ENCODE measurements at places on chromosomes 1 and 21.

- no peak for DNase-seq
These were observed 62.5 kb downstream of the WDR64 start for GRCh38 chr1:241714321-241715218.

DNA sequence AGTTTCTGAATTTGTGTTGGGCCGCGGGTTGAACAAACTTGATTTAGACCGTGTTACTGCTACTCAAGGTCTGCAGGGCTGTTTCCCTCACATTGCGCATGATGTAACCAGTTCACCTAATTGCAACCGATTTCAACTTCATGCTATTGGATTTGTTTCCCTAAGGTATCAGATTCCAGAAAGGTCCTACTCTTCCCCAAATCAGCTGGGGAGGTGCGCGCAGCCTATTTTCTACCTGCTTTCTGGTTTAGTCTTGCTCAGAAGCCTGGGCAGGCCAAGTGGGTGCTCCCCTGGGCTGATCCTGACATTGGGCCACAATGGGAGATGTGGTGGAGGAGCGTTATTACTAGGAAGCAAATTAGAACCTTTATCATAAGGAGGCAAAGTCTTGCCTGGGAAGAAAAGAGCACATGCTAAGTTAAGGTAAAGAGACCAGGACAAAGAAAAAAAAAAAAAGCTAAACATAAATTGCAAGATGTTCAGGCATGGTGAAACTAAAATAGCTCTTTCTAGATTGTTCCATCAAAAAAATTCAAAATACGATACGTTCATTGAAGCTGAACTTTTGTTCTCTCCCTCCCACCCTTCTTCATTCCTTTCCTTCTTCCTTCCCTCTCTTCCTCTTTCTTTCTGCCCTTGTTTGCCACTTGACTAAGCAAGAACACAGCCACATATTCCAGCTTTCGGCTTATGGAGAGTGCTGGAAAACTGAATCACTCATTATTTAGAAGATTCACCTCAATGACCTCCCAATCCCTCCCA lies 28.8 kb upstream of the TARBP1 start:
- peak; percentile 45 for DNase-seq

GRCh38 chr1:43990271-43991199 lies 864 bp upstream of the CCDC24 start:
- DNase-seq = no peak

DNA sequence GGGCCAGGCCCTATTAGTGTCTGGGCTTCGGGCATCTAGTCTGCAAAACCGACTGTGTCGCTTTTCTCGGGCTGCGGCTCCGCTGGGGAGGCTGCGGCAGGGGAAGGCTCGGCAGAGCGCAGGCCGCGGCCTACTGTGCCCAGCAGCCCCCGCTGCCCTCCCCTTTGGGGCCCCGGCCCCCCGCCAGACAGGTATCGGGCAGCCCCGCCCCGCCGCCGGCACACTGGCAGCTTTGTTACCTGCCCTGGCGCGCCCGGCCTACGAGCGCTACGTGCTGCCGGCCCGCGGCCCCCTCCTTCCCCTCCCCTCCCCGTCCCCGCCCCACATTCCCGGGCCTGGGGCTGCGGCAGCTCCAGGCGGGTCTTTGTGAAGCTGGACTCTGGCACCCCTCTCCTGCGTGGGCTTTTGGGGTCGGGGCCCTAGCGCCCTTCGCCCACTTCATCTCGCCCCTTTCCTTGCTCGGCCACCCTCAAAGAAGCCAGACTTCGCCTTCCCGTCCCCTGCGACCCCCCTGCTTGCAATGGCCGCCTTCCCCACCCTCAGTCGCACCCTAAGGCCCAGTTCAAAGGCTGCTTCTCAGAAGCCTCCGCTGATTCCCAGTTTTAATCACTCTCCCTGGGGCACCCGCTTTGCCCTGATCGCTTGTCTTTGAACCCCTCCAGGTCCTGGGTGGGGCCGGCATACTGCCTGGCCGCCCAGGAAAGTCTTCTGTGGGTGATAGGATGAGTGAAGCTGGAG lies 48.9 kb upstream of the SLC2A1 start:
- no peak for DNase-seq

GRCh38 chr1:38791164-38791515 lies 68.4 kb downstream of the RRAGC start:
- no peak for DNase-seq

- no peak for DNase-seq
These were observed 4.5 kb downstream of the PMVK start for GRCh38 chr1:154931940-154932487.

- no peak for DNase-seq
These were observed 82.8 kb downstream of the TRIM33 start for GRCh38 chr1:114428083-114428754.

DNA sequence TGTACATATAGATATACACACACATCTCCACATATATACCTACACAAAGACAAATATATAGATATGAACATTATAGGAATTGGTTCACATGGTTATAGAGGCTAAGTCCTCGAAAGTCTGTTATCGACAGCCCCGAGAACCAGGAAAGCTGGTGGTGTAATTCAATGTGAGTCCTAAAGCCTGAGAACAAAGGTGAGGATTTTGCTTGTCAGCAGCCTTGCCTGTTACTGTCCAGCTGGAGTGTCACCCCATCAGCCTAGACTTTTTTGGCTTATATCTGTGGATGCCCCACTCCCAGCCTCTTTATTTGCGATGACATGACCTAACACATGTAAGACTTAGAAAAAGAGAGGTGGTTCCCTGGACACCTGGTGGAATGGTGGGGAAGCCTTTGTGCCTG lies 97.0 kb downstream of the GIPC2 start:
- no peak for DNase-seq

- DNase-seq = no peak
These were observed 116.9 kb upstream of the RAB4A start for GRCh38 chr1:229153955-229154548.

DNA sequence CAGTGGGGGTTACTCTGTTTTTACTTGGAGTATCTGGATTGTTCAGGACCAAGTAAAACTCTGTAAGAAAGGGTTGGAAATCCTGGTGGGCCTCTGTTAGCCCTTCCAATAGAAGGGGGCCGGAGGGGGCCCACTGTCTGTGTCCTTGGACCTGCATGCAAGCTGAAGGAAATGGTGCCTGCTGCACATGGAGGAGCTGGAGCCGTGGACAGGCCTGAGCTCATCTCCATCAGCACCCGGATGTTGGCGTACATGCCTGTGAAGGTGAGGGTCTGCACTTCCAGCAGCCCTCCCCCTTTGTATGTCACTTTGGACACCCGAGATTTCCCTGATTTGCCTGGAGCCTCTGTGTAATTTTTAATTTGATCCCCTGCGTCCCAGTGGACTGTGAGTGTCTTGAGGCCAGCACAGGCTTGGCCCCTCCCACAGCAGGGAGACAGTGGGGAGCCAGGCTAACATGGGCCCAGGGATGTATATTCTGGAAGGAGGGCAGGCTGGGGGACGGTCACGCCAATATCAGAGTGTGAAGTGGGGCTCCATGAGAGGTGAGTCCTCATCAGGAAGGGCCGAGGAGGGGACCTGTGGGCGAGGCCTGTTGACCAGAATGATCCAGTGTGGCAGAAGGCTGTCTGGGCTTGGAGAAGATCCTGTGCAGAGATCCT lies 16.8 kb downstream of the GALNT2 start:
- no peak for DNase-seq

GRCh38 chr21:38067086-38067739 lies 151.0 kb upstream of the KCNJ6 start:
- DNase-seq = no peak

GRCh38 chr1:89557956-89558355 lies 33.3 kb downstream of the LRRC8B start:
- DNase-seq = no peak

DNA sequence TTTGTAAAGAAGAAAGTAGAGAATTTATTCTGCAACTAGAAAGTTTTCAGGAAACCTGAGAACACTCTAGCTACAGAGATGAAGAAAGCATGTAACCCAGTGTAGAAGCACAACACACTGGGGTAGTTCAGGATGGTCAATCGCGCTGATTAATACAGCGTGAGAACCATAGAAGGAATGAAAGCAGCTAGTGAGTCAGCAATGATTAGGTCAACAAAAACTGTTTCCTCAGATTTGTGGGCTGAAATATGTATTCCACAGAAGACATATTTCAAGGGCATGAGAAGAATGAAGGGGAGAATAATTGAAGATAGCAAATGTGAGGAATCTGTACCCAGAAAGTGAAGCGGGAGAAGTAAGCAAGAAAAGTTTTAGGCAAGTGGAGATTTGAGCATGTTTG lies 97.8 kb upstream of the ADGRL2 start:
- no peak for DNase-seq

DNA sequence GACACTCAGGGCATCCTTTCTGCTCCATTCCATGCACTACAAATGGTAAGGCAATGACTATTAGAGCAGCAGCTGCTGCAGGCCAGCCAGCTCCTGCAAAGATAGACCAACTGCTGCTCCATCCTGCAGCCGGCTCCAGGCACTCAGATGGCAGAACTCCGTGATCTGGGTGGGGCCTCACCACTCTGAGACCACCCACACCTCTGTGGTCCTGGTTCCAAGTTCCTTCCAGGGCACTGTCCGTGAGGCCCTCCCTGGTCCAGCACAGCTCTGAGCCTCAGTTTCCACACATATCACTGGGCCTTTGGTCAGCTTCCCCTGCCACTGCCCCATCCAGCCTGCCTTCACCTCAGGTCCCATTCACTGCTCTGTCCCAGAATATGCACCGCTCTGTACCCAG lies 114.7 kb downstream of the DMRTB1 start:
- no peak for DNase-seq

DNA sequence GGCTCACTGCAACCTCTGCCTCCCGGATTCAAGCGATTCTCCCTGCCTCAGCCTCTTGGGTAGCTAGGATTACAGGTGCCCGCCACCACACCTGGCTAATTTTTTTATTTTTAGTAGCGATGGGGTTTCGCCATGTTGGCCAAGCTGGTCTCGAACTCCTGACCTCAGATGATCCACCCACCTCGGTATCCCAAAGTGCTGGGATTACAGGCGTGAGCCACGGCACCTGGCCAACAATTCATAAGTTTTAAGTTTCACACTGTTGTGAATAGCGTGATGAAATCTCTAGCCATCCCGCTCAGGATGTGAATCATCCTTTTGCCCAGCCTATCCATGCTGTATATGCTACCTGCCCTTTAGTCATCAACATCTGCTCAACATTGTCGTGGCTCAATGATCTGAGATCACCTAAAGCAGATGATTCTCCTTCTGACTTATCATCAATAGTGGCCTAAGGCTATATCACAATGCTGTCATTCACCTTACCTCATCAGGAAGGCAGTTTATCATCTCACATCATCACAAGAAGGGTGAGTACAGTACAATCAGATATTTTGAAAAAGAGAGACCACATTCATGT lies 2.6 kb downstream of the PFDN2 start:
- DNase-seq = no peak

GRCh38 chr21:33232291-33233034 lies 2.7 kb downstream of the IFNAR2 start:
- DNase-seq = no peak

GRCh38 chr1:12343823-12344487 lies 114.1 kb downstream of the VPS13D start:
- no peak for DNase-seq

GRCh38 chr1:100627054-100627716 lies 89.2 kb downstream of the GPR88 start:
- no peak for DNase-seq

- no peak for DNase-seq
These were observed 5.3 kb upstream of the PRPF38B start for GRCh38 chr1:108686614-108687313.

DNA sequence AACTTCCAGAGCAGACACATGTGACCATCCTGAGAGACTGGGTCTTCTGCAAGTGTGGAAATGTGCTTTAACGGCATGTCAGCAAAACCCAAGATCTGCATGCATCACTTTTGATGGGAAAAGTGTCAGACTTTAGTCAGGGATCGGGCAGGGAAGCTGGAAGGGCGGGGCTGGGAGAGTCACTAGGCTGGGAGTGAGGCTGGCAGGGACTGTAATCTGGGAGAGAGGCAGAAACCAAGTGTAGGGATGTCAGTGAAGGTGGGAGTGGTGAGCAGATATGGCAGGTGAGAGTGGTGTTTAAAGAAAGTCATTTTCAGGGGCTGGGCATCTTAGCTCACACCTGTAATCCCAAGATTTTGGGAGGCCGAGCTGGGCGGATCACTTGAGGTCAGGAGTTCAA lies 11.3 kb downstream of the CDA start:
- no peak for DNase-seq

- DNase-seq = no peak
These were observed 32.2 kb downstream of the TRIM62 start for GRCh38 chr1:33149453-33150190.

DNA sequence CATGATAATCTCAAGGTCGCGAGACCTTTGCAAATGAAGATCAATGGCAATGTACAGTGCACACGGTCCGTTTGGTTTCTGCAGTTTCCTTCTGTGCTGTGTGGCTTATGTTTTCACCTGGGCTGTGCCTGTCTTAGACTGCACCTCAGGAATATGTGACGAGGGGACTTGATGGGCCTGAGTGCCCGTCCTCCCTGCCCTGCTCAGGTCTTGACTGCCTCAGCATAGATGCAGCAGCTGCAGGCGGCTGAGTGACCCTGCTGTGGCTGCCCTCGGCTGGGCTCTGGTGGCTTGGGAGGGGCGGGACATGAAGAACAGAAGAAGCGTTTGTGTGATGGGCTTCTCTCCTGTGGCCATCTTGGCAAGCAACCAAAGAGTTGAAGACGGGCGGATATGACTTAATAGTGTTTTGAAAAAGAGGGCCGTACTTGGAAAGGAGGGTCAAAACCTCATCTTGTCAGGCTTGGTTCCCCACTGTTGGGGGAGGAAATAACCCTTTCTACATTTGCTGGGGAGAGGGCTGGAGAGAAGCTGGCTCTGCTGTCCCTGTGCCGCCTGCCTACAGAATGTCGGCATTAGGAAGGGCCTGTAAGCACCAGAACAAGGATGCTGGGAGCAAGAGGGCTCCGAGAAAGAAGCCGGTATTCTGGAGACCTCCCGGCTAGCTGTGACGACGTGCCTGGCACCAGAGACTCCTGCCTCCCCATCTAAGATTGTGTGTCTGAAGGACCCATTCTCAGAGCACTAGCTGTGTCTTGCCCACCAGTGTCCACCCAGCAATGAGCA lies 7.1 kb downstream of the MYBPHL start:
- no peak for DNase-seq

GRCh38 chr1:192839162-192840066 lies 30.6 kb downstream of the RGS2 start:
- DNase-seq = no peak

- DNase-seq = no peak
These were observed 197.0 kb upstream of the UBE2U start for GRCh38 chr1:64006276-64007051.
